Central memory CD8-positive, alpha-beta T cell (primary cell): ENCODE measurements at places on chromosomes 13 and 19.
A peak's percentile ranks its signal among the peaks of the same experiment; 100 is the strongest.

DNA sequence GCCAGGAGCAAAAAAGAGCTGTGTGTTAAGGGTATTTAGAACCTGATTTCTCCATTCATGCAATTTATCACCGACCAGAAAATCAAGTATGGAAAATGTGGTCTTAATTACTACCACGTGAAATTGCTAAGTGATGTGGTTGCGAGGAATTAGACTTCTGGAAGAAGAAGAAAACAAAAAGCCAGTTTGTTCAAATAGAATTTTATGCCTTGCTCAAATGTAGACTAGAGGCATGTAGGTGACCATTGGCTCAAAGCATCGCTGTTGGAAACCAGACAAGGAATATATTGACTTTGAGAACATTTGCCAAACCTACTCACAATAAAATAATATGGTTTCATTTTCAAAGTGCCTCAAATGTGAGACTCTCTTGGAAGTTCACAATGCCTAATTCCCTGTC is 57.3 kb upstream of the LRCH1 start:
- no peak for DNase-seq

DNA sequence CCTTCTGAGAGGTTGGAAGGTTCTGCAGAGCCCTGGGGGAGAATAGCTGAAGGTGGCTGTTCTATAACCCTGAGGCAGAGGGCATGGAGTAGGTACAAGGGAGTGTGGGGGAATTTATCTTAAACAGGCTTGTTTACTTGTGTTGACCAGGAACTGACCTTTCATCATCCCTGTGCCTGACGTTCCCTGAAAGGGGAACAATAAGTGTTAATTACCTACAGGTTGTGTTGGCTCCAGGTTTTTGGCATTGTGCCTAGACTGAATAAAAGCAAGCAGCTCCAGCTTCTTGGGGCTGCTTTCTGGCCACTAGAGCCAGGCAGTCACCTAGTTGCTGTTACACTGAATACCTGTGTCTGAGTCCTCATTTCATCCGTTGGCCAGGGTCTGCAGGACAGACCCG is 60.0 kb downstream of the ZNF627 start:
- no peak for DNase-seq

- no peak for DNase-seq
Observed at GRCh38 chr13:95260031-95260525, 41.2 kb downstream of the ABCC4 start.

GRCh38 chr13:85371254-85371653 is 428.0 kb downstream of the SLITRK6 start:
- DNase-seq: no peak

- peak; percentile 47 for DNase-seq
Observed at GRCh38 chr19:10510301-10510802, 6.9 kb downstream of the S1PR5 start.

GRCh38 chr13:76038920-76039716 is 403.0 kb downstream of the LMO7 start:
- no peak for DNase-seq

DNA sequence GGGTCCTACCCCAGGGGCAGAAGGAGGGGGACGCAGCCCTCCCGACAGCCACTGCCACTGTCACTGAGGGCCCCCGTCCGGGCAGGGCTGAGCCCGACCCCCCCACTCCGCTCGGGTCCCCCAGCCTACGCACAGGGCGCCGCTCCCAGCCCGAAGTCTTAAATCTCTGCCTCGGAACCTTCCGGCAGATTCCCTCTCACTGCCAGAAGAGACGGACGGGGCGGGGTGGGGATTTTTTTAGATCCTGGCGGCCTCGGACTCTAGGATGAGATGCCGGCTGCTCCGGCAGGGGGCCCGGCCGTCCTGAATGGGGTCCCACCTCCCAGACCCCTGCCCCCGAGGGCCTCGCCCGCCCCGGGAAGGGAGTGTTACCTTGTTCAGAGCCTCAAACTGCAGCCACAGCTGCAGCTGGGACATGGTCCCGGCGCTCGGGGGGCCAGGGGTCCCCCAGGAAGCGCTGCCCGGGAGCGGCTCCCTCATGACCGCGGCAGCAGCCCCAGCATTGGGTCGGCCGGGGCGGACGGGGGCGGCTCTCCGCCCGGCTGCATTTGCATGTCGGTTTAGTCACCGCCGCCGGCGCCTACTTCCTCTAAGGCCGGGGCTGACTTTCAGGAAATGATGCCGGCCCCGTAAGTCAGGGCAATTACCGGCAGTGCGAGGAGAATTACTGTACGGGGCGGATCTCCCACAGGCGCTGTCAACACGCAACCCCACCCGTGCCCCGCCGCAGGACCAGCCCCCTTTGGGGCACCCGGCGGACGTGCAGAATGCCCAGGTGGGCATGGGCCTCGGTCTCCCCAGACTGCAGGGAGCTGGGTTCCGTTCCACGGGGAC is 28.1 kb downstream of the GPX4 start:
- peak; percentile 65 for DNase-seq

- no peak for DNase-seq
Observed at GRCh38 chr13:77250975-77251374, 75.9 kb downstream of the MYCBP2 start.

DNA sequence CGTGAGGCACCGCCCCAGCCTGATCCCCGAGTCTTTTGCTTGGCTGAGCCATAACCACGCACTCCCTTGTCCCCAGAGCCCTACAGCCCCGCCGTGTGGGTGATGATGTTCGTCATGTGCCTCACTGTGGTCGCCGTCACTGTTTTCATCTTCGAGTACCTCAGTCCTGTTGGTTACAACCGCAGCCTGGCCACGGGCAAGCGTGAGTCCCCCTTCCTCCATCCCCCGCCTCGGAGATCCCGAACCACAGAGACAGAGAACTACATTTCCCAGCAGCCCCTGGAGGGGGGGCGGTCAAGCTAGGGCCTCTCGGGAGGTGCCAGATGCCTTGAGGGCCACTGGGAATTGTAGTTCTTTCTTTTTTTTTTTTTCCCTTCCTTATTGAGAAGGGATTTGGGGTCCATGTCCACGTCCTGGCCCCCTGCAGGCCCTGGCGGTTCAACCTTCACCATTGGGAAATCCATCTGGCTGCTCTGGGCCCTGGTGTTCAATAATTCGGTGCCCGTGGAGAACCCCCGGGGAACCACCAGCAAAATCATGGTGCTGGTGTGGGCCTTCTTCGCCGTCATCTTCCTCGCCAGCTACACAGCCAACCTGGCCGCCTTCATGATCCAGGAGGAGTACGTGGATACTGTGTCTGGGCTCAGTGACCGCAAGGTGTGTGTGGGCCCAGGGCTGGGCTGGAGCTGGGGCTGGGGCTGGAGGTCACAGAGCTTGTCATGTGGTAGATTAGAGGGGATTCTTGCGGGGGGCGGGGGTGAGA is 25.9 kb downstream of the GRIN2D start:
- DNase-seq: peak; percentile 61

GRCh38 chr13:62643799-62644524 is 1228.3 kb upstream of the PCDH20 start:
- DNase-seq: no peak

- DNase-seq: no peak
Observed at GRCh38 chr13:31880851-31881494, 141.6 kb downstream of the RXFP2 start.

DNA sequence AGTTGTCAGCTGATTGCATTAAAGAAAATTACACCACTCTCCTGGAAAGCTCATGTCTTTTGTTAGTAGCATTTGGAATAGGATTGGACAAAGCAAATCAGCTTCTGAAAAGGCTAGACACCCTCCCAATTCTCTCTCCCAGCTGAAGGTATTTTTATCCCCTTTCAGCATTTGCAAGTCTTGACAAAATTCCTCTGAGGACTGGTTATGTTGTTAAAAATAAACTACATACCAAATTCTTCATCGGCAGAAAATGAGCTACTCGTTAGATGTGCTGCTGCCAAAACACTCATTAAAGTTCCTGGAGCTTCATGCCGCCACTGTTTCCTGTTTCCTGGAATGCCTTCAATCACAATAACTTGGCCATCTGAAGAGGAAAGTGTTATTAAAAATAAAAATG is 37.1 kb downstream of the UTP14C start:
- no peak for DNase-seq

GRCh38 chr13:67841071-67841470 is 610.9 kb upstream of the PCDH9 start:
- no peak for DNase-seq

- DNase-seq: no peak
Observed at GRCh38 chr19:53908106-53908934, 758 bp upstream of the CACNG7 start.

GRCh38 chr13:39577838-39578491 is 25.0 kb downstream of the LHFPL6 start:
- no peak for DNase-seq

GRCh38 chr19:1383017-1383311 is 743 bp upstream of the NDUFS7 start:
- no peak for DNase-seq

- DNase-seq: no peak
Observed at GRCh38 chr13:46340011-46340410, 47.0 kb downstream of the RUBCNL start.

GRCh38 chr19:44869733-44870470 is 21.2 kb upstream of the TOMM40 start:
- no peak for DNase-seq

DNA sequence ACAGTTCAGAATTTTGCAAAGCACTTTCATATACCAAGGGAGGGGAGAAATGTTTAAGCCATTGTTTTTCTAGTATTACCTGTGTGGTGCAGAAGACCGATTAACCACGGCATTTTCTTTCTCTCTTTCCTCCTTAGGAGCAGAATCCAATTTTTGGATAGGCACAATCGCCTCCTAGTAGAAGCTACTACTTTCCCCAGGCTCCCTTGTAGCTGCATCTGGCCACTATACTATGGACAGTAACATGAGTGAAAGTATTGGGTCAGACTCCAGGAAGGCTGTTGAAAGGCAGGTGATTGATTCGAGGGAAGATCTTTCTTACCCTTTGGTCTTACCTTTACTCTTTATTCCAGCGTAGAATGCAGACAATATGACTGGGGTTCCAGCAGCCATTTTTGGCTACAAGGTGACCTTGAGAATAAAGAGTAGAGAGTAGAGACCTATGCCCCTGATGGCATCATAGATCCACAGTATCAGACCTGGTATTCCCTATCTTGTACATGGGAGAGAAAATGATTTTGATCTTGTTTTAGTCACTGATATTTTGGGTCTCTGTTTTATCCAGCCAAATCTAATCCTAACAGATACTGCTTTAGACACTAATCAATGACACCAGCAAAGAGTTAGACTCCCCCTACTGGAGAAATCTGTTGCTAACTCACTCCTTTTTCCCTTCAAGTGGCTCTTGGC is 77.0 kb downstream of the LRRC63 start:
- no peak for DNase-seq

DNA sequence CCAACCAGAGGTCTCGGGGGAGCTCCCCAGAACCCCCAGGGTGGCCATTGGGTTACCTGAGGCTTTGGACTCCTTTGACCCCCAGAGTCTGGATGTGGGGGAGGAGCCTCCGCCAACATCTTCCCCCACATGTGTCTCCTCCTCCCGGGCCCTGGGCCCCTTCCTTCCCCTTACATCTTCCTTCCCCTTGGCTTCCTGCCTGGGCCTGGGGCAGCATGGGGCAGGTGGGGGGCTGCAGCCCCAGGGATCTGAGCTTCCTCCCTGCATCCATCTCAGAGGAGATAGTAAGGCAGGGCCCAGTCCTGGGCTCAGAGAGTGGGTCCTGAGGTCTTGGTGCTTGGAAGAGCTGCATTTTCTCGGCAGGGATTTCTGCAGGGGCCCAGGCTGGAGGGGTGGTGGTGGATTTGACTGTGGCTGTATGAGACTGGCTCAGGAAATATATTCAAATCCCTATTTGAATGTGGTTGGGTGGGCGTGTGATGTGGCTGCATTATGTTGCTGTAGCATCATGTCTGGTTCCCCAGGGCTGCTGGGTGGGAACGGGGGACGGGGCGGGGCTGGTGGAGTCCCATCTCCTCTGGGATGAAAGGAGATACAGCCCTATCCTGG is 919 bp downstream of the VAV1 start:
- DNase-seq: no peak

DNA sequence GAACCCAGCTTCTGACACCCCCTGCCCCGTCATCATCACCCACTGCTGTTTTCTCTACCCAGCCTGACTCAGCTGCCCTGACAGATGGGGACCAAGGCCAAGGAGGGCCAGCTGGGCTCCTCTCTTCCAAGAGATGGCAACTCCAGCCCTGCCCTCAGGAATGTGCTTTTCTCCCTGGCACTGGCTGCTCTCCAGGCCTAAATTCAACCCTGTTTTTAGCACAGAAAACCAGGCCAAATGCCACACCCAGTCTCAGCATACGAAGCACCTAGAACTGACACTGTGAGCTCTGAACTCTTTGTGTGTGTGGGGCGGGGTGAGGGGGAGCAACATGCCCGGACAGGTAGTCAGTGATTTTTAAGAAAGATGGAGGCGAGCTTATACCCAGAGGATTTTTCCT is 23.4 kb upstream of the IGFL1 start:
- DNase-seq: no peak

DNA sequence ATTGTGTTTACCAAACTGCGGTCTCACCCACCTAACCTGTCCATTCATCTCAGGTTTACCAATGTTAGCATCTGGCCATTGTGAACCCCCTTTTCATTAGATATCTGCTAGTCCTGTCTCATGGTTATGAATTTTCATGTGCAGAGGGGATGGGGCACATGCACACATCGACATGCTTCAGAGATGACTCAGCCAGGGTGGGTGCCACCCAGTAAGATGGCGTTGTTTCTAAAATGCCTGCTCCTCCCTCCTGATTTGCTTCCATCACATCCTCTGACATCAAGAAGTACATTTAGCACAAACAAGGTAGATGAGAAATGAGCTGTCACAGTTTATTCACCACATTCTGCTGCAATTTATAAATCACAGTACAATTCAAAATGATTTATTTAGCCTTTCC is 51.3 kb downstream of the GPALPP1 start:
- DNase-seq: no peak

GRCh38 chr19:1474765-1475351 is 4.2 kb downstream of the C19orf25 start:
- DNase-seq: no peak

- DNase-seq: no peak
Observed at GRCh38 chr13:19345916-19346422, 164.3 kb upstream of the TUBA3C start.

DNA sequence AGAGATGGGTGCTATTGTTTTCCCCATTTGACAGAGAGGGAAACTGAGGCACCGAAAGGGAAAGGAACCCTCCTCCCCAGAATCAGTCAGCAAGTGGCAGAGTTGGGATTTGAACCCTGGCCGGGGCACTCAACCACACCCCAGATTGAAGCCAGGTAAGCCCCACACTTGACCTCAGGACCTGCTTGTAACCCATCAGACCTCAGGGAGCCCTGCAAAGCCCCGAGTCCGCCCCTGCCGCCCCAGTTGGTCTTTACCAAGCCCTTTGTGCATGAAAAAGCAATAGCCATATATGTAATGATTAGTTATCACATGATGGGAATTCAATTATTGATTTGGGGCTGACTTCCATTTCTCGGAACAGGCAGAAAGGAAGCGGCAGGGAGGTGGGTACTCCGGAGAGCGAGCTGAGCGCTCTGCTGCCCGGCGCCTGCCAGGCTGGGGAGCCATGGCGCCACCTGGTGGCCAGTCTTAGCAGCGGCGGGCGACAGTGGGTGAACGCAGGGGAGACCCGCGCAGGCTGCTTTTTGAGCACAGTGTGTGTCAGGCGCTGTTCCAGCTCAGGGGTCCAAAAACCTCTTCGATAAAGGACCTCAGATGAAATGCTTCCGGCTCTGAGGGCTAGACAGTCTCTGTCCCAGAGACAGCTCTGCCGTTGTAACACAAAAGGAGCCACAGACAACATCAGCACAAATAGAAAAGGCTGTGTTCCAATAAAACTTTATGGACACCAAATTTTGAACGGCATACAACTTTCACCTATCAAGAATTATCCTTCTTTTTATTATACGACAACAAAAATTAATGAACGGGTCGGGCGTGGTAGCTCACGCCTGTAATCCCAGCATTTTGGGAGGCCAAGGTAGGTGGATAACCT is 82.9 kb upstream of the CACNA1A start:
- peak; percentile 81 for DNase-seq

GRCh38 chr19:12730064-12730463 is 4.4 kb downstream of the TRIR start:
- DNase-seq: no peak
